ENCODE measurements at places on chromosomes 5 and 9.

- DNase-seq = no peak
These were observed 23.5 kb upstream of the SSBP2 start for GRCh38 chr5:81774374-81774773.

GRCh38 chr5:43073597-43074546 is 33.8 kb upstream of the ANXA2R start:
- DNase-seq = peak; percentile 30

- no peak for DNase-seq
These were observed 28.6 kb downstream of the LSM11 start for GRCh38 chr5:157772127-157772526.

DNA sequence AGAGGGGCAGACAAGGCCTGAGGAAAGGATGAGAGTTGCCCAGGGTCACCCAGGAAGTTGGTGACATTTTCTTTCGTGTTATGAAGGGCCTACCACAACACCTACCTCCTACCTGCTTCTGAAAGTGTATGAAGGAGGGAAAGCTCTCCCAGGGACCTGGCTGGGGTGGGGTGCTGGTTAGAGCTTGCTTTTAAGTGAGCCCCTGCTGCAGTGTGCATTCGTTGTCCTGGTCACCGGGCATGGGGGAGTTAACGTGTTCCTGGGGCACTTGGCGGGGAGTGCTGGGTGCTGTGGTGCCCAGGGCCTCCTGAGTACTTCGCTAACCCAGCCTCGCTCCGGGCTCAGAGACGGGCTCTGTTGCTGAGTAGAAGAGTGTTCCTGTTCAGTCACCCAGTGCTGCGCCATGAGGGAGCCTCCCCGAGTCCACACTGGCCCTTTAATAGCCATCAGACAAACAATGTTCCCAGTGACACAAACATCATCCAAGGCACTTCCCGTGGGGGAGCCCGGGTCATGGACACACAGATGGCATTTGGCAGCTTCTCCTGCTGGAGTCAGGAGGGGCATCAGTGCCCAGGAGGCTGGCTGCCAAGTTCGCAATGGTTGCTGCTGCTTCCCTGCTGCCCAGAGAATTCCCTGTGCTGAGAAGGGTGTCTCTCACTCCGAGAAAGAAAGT is 85.7 kb downstream of the AMBP start:
- no peak for DNase-seq

- DNase-seq = no peak
These were observed 458.6 kb downstream of the ZSWIM6 start for GRCh38 chr5:61790678-61791077.

DNA sequence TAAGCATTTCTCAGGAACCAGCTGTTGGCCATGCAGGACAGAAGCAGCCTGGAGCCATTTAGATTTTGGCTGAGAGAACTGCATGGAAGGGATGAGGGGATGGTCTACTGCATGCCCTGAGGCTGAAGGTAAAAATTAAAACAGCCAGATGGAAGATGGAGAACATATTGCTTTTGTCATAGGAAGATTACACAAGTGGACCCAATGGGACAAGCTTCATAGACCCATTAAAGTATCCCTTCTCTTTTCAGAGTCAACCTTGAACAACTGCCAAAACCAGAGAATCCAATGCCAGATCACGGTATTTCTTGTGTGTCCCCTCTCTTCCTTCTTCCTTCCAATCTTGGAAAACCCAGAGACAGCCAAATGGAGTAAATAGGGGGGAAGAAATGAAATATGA is 253.4 kb downstream of the NR2F1-AS1 start:
- DNase-seq = no peak

GRCh38 chr5:117094114-117094815 is 519.6 kb upstream of the SEMA6A start:
- no peak for DNase-seq

GRCh38 chr5:54804086-54804485 is 181.3 kb downstream of the ESM1 start:
- DNase-seq = peak; percentile 46

- DNase-seq = no peak
These were observed 124.4 kb upstream of the HMHB1 start for GRCh38 chr5:143687604-143688003.

DNA sequence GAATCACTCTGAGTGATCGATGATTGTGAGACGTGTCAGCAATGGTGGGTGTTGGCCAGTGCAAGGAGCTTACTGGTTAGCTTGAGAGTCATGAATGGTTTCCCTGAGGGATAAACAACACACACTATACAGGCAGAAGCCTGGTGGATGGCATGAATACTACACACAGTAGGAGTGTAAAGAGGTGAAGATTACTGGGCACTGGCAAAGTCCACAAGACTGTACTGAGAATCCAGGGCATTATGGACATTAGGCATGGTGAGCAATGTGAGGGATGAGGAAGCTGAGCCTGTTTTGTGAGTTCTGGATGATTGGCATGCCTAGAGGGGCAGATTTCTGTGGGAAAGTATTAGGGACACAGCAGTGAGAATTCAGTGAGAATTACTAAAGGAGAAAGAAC is 71.3 kb downstream of the KDM4C start:
- no peak for DNase-seq

- DNase-seq = peak; percentile 4
These were observed 677.3 kb downstream of the PRELID2 start for GRCh38 chr5:145157841-145158240.

GRCh38 chr5:85484982-85485574 is 1100.4 kb upstream of the EDIL3 start:
- DNase-seq = no peak

GRCh38 chr9:33737811-33738606 is 57.4 kb upstream of the PRSS3 start:
- DNase-seq = peak; percentile 50

GRCh38 chr5:178235588-178235974 is 3.0 kb upstream of the PHYKPL start:
- DNase-seq = no peak

GRCh38 chr5:142568283-142568995 is 117.5 kb downstream of the FGF1 start:
- no peak for DNase-seq

DNA sequence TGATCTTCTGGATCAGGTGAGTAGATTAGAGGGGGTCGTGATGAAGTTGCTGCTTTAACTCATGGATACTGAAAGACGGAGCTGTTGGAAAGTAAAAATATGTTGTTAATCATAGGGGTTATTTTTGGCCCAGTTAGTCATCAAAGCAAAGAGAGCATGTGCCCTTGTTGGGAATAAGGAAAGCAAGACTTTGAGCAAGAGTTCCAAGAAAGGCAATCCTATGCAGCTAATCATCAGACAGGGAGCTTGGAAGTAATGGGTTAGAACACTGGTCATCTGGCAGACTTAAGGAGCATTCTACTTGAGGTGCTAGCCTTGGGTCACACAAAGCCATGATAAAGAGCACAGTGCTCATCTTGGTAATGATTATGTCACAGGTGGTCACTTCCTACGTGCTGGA is 18.3 kb downstream of the ASPN start:
- DNase-seq = peak; percentile 93

DNA sequence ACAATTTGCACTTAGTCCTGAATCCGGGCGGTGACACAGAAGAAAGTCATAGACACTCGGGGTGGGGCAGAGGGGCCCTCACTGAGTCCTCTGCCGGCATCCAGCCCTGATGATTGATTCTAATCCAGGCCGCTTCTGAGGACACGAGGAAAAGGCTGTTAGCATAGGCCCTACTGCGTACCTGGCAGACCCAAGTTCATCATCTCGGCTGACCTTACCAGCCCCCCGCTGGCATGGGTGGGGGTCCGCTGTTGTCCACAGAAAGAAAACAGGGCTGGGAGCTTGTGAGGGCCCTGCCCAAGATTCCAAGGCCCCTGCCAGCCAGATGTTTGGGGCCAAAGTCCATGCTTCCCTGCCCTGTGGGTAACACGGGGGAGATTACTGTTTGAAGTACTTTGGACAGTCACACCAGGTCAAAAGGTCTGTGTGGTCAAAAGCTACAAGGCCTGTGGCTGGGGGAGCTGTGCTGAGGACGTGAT is 24.5 kb downstream of the ERGIC1 start:
- no peak for DNase-seq

DNA sequence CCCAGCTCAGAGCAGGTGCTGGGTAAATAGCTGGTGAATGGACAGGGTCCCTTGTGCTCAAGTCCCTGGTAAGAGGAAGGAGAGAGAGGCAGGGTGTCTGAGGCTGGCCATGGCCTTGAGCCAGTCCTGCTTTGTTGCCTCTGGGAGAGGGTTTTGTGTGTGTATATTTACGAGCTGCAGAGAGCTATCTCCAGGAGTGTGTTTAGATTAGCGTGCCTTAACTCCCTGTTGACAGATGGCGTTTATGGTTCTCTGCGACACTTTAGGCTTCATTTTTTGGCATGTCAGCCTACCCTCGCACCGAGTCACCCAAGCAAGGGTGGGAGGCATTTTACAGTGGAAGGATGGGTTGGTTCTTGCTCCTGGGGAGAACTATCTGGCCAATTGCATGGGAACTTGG is 22.2 kb downstream of the HMCN2 start:
- no peak for DNase-seq

DNA sequence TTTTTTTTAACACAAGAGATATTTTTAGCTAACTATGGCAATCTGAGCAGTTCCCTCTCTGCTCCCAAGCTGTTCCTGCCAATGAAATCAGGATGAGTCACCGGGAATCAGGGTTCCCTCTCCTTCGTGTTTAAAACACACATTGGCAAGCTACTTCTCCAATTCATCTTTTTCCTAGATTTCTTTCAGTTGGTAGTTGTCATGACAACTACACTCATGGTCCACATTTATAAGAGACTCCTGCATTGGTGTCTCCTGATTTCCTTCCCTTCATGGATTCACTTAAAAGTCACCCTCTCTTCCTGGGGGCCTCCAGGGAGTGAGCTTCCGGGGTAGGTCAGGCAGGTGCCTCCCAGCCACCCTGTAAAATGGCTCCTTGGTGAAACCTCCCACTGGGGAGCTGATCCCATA is 72.3 kb upstream of the NIPAL4 start:
- peak; percentile 97 for DNase-seq

GRCh38 chr5:58462154-58462553 is 2.3 kb upstream of the PLK2 start:
- DNase-seq = no peak

GRCh38 chr5:55850839-55851674 is at the start of gene IL31RA:
TSS of gene IL31RA (plus strand) at chr5:55851357. CDS start at chr5:55851571, 214 bp downstream.
- peak; percentile 86 for DNase-seq

DNA sequence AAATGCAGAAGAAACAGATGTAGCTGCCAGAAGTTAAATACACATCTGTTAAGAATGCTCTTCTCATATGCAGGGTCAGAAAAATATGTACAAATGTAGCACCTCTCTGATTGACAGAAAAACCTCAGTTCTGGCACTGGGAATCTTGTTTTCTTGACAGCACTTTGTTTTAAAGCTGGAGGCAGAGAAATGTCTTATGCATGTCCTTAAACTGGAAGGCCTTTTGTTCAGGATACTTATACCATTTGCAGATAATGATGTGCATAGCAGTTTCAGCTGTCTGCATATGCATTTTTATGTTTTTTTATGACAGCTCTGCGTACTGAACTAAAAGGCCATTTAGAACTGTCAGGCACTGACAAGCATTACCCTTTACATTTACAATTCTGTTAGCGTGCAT is 567.9 kb downstream of the EBF1 start:
- DNase-seq = no peak

GRCh38 chr5:163687414-163687813 is 182.0 kb downstream of the MAT2B start:
- DNase-seq = no peak

GRCh38 chr5:8060953-8061429 is 192.0 kb downstream of the MTRR start:
- DNase-seq = no peak

DNA sequence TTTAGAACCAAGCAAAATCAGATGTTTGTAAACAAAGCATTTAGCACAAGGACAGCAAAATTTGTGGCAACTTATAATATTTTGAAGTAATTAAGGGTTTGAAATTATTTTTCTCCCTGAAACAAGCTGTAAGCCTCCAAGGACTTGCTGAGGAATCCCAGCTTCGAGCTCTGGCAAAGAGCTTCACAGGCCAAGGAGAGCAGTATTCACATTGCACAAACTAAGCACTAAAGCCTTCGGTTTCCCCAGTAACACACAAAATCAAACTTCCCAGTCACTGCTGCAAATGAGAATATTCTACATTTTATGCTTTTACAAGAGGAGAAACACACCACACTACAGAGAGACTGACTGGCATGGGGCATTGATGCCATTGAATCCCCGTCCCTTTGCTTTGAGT is 101.9 kb downstream of the WDR41 start:
- no peak for DNase-seq
